PC-3 (cell line): ENCODE measurements at places on chromosomes 7 and 10.

DNA sequence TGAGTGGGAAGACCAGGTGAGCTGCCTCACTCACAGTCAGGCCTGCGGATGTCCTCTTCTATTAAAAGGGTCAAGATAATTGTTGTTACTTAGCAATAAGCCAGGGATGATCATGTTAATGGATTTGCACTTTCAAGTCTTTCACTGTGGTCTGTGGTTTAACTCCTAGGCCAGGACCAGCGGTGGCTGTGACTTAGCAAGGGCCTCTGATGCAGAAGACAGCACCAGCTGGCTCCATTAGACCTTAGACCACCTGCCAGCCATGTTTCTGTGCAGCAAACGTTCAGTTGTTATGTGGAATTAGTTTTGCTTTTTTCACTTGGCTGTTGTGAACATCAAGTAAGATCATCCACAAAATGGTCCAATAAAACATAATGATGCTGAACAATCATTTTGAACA lies 537.3 kb downstream of the TNS3 start:
- no peak for DNase-seq

DNA sequence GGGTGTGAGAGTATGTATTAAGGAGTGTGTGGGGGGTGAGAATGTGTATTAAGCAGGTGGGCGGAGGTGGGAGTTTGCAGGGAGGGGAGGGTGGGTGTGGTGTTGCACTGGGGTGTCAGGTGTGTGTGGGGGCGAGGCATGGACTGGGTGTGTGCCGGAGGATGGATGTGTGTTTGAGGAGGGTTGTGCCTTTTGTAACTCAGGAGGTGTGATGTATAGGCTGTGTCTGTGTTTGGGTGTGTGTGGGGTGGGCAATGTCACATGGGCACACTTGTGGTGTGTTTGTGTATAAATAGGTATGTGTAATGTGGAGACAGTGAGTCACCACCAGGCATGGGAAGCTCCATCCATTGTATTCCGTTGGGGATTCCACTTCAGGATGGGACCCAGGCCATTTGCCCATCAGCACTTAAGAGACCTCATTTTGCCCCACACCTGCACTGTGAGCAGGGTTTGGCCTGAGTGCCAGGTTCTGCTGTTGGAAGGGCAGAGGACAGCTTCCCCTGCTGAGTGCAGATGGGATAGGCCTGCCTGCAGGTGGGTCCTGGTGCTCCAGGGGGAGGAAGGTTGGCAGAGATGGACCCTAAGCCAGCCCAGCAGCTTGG lies 5.8 kb downstream of the UNC5B start:
- DNase-seq: peak; percentile 74

DNA sequence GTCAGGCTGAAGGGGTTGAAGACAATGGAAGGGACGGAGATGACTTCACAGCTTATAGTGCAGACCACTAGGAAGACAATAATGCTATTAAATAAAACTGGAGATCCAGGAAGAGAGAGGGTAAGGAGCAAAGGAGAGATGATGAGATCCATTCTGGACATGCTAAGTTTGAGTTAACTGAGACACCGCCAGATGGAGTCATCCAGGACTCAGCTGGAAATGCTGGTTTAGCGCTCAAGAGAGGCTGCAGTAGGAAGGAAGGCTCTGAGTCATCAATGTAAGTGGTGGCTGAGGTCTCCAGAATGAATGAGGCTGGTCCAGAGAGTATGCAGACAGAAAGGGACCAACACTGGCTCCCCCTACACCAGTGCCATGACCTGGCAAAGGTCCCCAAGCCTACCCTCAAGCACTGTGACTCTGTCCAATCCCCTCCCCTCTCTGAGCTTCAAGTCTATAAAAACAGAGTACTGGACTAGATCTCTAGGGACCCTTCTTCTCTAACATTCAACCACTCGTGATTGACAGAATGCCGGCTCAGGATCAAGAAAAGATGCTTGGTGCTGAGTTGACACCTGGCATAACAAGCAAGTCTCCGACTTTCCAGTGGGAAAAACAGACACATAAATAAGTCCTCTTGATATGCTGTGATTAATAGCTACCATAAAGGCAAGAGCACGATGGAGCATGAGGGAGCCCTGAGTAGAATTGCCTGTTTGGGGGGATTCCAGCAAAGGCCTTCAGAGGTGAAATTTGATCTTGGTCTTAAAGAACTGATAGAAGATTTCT lies 8.9 kb downstream of the GFRA1 start:
- peak; percentile 1 for DNase-seq

DNA sequence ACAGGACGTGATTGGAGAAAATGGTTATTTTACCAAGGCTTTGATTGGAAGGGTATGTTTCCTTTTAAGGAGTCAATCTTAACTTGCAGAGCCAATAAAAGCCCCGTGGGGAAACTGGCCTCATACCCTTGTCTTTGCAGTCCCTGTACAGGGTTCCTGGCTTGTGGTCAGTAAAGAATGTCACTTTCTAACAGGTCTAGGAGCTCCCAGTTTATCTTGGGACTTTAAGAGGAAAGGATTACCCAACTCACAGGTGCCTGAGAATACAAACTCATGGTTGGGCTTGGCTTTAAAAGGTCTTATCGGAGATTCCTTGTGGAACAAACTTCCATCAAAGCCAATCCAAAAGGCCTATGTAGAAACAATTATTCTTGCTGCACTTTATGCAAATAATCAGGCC lies 221.8 kb downstream of the PHF14 start:
- no peak for DNase-seq

GRCh38 chr10:107169516-107169915 lies 5.0 kb upstream of the SORCS1 start:
- DNase-seq: peak; percentile 2

- peak; percentile 15 for DNase-seq
Observed at GRCh38 chr10:133264461-133264860, 12.2 kb downstream of the ADAM8 start.

DNA sequence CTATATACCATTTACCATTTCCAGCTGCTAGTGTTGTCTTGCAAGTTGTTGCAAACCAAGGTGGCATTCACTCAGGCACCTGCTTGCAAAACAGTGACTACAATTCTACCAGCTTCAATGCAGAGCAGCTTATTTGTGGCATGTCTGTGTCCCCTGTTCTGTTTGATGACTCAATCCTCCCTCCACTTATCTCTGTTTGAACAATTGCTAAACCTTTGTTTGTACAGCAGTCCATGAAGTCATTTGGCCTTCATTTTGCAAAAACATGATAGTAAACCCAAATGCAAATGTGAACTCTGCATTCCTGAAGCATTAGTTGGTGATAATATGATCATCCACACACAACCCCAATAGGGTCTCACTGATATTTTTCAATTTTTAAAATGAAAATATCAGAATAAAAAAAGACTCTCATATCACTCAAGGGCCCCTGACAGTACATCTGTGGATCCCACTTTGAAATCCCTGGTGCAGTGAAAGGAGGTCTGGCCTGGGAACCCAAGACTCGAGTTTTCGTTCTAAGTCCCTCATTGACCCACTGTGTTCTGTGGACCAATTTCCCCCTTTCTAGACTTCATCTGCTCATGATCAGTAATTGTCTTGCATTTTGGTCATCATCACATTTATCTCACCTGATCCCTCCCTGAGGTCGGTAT lies 425.4 kb downstream of the RPS24 start:
- peak; percentile 100 for DNase-seq

DNA sequence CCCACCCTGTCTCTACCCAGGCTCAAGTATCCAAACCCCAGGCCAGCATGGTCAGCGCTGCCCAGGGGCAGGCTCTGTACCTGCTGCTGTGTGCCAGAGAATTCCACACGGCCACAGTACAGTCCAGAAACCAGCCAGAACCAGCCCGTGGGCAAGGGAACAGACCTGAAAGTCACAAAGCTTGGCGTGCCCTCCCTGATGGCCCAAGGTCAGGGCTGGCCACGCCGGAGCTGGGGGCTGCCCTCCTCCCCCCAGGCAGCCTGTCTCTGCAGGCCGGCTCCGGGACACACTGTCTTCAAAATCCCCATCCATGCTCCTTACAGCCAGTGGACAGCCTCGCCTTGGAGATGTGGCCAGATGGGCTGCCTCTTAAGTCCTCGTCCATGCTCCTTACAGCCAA lies 78.4 kb downstream of the CTBP2 start:
- DNase-seq: no peak

DNA sequence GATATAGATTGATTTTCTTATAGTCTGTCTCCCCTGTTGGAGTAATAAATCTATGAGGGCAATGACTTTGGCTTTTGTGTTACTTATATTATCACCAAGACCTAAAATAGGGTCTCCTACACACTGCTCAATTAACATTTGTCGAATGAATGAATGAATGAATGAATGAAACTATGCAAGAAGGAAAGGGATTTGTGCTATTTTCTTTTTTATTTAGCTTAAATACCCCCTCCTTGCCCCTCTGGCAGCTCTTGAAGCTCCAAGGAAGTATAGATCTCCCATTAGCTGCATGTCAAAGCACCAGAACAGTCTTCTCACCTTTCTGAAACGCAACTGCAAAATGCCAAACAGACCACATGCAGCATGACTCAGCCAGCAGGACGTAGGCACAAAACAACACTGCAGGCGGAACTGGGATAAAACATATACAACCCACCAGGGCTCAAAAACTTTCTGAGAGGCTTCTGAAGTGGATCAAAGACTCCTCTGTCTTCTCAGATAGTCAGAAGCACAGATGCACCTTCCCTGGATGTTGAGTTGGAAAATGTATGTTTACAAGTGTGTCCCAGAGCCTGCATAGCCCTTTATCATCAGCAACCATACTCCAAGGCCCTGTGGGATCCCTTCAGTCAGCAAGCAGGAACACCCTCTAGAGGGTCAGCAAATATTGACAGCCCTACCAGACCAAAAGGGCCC lies 187.8 kb downstream of the NPSR1 start:
- peak; percentile 40 for DNase-seq

GRCh38 chr10:113339121-113339520 lies 213.7 kb upstream of the HABP2 start:
- DNase-seq: no peak

- no peak for DNase-seq
Observed at GRCh38 chr10:92697663-92698511, 8.1 kb downstream of the HHEX start.

GRCh38 chr10:116787053-116787659 lies 44.8 kb upstream of the HSPA12A start:
- DNase-seq: no peak

- peak; percentile 100 for DNase-seq
Observed at GRCh38 chr10:77274046-77274795, 363.4 kb downstream of the KCNMA1 start.

- no peak for DNase-seq
Observed at GRCh38 chr7:155948423-155948822, 136.2 kb upstream of the SHH start.

DNA sequence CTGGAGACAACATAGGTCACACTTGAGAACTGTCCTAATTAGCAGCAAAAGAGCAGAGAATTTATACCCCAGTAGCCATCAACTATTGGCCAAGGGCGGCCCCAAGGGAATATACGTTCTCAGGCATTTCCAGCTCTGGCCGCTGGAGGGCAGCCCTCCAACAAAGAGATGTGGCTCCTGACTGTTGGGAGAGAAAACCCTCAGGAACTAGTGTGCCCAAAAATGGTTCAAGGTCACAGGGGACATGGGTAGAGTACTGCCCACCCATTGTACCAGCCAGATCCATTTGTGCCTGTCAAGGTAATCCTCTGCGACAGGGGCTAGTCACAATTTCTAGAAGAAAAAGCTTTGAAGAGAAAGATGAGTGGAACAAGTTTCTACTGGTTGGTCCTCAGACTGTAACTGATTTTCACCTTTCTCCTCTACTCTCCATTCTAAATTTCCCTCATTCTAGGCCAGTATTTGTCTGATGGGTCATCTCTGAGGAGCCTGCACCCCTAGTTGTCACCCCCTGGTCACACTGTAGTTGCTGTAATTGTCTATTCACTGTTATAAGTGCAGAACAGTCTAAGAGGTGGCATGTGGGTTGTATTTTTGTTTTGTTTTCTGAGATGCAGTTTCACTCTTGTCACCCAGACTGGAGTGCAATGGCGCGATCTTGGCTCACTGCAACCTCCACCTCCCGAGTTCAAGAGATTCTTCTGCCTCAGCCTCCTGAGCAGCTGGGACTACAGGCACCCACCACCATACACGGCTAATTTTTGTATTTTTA lies 14.7 kb upstream of the C7orf33 start:
- DNase-seq: peak; percentile 71

DNA sequence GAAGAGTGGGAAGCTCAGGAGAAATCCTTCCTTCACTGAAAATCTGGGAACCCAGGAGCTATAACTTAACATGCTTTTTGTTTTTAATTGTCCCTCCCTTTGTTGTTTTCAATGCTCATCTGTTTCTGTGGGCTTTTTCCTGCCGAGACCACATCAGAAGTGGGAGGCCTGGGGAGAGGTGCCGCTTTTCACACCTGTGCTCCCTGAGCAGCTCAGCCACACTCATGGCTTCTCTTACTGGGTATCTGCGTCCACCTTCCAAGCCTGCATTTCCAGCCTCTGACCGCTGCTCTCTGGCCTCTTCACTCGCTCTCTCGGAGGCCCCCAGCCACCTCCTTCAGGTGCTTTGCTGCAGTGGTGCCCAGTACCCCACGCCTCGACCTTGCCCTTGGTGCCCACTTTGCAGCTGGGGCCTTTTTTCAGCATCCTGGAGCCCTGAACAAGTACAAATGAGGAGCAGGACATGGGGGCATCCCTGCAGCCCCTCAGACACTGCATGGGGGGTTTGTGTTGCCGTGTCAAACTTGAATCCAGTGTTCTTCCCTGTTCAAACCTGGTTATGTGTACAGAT lies 9.9 kb downstream of the C7orf57 start:
- no peak for DNase-seq

DNA sequence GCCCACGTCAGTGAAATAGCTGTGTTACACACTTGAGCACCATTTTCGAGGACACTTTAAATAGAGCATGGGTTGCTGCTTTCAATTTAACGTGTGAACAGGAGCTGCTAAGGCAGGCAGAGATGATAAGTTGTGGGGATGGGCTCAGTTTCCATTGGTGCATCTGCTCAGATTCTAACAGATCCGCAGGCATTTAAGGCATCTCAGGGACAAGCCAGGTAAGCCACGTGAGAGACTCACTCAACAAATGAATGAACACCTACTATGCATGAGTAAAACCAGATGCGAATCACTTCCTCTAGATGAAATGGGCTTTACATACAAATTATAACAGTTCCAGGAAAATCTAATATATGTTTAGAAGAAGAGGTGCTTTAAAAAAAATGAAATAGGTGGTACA lies 34.6 kb downstream of the PLXNA4 start:
- no peak for DNase-seq

DNA sequence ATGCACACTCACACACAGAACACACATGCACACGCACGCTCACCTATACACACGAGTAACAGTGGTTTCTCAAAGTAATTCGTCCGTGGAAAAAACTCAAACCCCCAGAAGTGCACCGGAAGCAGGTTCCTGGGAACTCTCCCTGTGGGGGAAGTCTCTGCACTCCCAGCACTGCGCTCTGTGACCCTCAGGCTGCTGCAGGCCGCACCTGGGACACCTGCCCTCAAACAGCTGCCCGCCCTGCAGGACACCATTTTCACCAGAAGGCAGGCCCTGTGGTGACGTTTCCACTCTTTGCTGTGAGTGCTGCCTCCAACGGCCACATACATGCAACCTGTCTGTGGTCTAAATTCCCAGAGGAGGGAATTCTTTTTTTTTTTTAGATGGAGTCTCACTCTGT lies 21.3 kb downstream of the YKT6 start:
- no peak for DNase-seq

- DNase-seq: no peak
Observed at GRCh38 chr10:122551450-122551849, 9.1 kb upstream of the DMBT1 start.
